ENCODE measurements at places on chromosomes 6 and 20.

DNA sequence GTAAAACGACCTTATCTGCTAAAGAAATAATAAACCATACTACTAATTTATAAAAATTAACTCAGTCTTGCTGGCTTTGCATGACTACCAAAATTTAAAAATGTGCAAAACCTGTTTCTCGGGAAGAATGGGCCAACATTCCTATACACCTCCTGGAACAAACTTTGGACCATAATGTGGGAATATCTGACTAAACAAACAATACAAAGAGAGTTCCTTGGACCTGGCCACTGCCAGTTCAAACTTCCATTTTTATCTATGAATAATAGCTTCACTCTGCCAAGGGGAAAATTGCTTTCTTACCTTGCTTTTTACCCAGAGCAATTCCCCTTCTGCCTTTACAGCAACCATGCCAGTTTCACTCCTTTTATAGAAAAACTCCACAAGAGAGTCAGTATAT, 38.7 kb upstream of the POU5F1 start:
- DNase-seq, result no peak

- peak; percentile 56 for DNase-seq
Measured at GRCh38 chr20:32902456-32903420, 44.0 kb downstream of the EFCAB8 start.

DNA sequence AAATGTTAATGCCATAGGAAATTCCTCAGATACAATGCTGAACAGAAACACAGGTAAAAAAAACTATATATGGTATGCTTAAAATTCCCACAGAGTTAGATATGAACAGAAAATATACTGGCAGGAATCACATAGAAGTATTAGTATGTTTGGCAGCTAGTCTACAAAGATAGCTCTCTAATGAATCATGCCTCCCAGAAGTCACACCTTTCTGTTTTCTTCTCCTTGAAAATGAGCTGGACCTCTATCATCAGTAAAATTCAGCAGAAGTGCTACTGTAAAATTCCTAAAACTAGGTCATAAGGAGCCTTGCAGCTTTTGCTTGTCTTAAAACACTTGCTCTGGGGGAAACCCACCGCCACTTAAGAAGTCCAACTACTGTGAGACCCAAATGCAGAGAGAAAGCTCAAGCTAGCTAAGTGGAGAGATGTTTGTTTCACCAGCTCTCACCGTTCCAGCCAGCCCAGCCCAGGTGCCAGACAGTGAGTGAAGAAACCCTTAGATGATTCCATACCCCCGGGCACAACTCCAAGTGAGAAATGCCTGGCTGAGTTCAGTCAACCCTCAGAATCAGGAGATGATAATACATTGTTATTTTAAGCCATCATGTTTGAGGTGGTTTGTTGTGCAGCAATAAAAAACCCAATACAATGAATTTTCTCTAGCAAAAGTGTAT, 43.0 kb downstream of the TSPYL4 start:
- DNase-seq, result no peak

GRCh38 chr20:22098511-22098910, 393.0 kb downstream of the PAX1 start:
- DNase-seq, result no peak

DNA sequence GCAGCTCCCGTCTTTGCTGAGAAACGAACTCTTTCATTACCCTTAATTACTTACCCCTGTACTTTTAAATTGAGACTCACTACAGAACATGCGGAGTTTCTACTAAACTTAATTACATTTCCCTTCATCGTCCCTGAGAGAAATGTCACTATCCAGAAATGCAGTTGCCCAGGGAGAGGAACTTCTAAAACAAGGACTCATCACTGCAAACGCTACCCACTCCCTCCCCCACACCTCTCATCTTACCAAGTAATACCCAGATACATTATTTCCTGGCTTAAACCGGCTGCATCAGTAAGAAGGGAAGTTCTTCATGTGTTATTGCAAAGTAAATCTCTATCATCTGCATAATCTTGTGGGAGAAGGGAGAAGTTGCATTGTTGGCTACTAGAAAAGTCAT, 138.3 kb downstream of the IPCEF1 start:
- DNase-seq, result no peak

GRCh38 chr6:142802124-142802523, 142.9 kb downstream of the HIVEP2 start:
- no peak for DNase-seq

DNA sequence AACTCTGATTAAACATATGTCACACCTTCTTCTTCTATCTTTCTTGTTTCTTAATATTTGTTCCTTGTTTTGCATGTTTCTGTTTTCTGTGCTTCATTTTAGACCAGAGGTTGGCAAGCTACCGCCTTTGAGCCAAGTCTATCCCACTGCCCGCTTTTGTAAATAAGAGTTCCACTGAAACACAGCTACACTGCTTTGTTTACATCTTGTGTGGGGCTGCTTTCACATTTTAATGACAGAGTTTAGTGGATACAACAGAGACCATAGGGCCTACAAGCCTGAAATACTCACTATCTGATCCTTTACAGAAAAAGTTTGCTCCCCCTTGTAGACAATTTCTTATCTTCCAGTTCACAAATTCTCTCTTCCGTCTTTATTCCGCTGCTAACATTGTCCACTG, 109.4 kb upstream of the SPACA1 start:
- DNase-seq, result no peak

GRCh38 chr6:147081076-147081609, 123.1 kb upstream of the STXBP5 start:
- DNase-seq, result no peak

DNA sequence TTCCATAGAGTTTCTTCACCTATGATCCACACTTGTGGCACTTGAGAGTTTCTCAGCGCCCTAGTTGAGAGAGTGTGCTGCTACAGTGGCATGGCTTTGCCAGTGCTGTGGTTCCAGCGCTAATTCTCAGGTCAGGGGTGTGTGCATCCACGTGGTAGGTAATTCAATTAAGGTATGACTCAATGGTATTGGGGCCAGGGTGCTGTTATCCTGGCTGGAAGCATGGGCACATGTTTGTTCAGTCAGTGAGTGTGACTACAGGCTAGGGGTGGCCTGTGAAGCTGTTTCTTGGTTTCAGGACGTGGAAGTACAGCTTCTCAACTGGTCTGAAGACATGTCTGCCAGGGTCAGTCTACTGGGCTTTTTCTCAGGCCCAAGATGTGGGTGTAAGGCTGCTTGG, 3.0 kb upstream of the SEMG2 start:
- no peak for DNase-seq

DNA sequence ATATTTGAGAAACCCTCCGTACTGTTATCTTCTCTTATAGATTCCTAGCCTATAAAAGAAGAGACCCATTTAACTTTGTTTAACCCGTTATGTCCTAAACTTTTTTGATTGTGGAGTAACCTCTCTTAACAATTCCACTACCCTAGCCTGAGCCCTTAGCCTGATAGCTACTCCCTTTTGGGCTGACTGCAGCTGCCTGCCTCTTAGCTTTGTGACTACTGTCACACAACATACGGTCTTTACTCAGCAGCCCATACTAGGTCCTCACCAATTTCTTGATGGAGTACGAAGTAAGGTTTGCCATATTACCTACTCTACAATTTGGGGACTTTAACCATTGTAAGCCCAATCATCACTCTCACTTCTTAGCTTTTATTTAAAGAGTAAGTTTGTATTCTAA, 72.7 kb downstream of the QRSL1 start:
- DNase-seq, result no peak

- DNase-seq, result no peak
Measured at GRCh38 chr6:63567966-63568365, 4.3 kb upstream of the LOC128125822 start.

DNA sequence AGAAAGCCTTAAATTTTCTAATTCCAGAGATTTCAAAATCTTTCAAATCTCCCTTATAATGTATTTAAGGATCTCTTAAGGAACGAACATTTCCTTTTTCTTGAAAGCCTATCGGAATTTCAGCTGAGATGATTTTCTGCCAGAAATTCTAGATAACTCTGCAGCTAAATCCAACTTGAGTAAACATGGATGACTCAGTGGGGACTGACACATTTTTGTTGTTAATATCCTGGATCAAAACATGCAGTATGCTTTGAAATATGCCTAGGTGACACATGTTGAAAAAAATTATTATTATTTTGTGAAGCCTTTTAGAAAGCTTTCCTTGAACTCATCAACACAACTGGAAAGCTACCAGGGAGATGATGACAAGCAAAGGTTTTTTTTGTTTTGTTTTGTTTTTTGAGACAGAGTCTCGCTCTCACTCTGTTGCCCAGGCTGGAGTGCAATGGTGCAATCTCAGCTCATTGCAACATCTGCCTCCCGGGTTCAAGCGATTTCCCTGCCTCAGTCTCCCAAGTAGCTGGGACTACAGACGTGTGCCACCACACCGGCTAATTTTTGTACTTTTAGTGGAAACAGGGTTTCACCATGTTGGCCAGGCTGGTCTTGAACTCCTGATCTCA, 140.1 kb upstream of the SNX9 start:
- no peak for DNase-seq

DNA sequence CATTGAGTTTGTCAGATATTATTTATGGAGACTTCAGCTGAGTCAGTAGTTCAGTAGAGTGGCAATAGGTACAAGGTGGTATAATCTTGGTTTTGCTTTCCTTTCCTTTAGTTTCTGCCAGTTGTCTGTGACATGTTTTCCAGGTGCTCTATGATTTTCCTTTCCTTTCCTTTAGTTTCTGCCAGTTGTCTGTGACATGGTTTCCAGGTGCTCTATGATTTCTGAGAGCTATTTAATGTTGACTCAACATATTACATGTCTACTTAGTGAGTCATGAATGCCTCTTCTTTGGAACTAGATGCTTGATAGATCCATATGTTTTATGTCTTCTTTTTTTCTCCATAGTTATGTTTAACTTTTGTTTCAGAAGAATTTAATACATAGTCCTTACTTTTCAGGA, 186.4 kb upstream of the DEFB112 start:
- DNase-seq, result no peak

GRCh38 chr6:2469428-2469827, 224.0 kb upstream of the GMDS start:
- DNase-seq, result no peak

DNA sequence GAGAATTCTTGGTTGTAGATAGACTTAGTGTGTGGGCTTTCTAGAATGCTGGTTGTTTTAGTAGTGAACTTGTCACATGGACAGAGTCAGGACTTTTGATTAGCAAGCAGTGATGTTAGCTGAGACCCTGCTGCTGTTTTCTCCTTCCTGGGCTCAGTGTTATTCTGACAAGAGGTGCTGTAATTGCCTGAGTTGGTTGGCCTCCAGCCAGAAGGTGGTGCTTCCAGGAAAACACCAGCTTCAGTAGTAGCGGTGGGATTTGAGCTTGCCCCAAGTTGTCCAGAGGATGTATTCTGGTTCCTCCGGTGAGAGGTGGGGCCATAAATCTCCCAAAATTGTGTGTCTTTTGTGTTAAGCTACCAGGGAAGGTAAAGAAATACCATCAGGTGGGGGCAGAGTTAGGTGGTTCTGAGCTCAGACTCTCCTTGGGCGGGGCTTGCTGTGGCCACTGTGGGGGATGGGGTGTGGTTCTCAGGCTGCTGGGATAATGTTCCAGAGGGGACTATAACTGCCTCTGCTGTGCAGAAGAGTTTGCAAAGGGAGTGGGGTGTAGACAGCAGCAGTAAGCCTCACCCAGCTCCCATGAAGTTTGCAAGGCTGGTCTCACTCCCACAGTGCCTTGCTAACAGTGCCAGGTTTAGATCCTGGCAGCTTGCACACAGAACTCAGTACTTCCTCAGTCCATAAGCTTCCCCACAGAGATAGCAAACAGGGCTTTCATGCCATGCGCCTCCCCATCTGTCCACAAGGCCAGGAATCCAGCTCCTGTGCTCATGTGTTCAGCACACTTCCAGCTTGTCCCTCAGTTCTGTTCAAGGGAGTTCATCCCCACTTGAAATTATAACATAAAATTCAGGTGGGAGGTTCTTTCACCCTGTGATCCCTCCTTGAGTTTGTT, 278.4 kb upstream of the PTCHD4 start:
- peak; percentile 5 for DNase-seq

- DNase-seq, result no peak
Measured at GRCh38 chr20:23217023-23217422, 130.9 kb upstream of the CD93 start.

GRCh38 chr20:44291754-44292153, 19.2 kb downstream of the FITM2 start:
- no peak for DNase-seq

DNA sequence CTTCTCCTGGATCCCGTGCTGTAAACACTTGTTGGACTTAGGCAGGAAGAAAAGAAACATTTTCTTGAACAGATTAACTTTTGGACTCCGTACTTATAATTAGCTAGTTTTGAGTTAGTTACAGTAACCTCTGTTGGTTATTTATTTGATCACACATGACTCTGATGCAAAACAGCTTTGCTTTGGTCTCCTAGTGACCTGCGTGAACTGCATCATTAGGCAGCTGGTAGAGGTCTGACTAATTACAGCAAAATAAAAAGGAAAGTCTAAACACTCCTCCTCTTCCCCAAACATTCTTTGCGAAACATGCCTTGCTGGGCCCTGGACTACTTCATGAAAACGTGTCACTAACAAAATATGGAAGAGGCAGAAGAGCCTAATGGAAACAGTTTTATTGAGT, 61.1 kb upstream of the ZFP64 start:
- no peak for DNase-seq

DNA sequence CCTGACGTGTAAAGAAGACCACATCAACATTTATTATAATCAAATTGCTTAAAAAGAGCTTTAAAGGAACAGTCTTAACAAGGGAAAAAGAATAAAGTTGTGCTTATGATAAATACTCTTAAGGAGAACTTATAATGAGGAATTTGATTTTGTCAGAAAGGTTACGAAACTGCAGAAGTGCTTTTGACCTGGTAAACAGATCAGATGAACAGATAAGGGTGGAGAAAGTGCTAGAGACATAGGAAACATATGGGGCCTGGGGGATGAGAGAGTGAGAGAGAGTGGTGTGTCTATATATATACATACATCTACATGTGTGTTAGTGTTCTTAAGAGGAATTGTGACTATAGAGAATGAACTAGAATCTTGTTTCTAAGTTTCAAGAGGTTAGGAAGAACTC, 186.2 kb upstream of the GJE1 start:
- DNase-seq, result no peak

DNA sequence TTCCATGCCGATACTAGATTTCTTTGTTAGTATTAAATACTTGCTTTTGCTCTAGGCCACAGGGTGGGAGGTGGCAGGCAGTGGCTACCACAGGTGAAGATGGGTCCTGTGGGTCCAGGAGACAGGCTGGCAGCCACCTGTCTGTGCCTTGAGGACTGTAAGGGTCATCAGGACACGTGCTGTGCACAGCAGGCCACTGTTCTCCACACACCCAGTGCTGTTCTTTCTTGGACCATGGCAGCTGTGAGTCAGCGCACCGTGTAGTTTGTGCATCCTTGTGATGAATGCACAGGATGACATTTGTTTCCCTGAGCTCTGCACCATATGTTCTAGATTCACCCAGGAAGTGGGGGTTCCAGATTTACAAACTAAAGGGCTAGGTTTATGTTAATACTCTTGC, 317.0 kb downstream of the ZFAND3 start:
- no peak for DNase-seq

DNA sequence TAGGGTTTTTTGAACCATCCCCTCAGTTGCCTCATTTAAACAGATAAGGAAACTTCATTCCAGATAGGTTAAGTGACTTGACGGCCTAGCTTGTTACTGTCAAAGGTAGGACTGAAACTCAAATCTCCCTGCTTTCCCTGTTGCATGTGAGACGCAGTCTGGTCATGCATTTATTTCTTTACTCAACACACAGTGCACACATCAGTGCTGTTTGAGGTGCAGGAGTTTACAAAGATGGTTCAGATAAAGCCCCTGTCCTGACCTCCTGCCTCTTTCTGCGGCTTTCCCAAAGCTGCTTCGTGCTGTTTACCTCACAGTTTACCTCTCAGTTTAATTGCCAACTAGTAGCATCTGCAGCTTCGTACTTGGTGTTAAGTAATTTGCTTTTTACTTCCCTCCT, 26.6 kb downstream of the TIAM2 start:
- DNase-seq, result no peak

GRCh38 chr6:94196891-94197290, 777.5 kb upstream of the EPHA7 start:
- no peak for DNase-seq
